ENCODE measurements at places on chromosomes 4 and X. TPM values are rescaled to one million over a fixed set of nuclear protein-coding genes. Genes with fewer than 3 reads are reported as not detected.

ZNF157 gene
- total RNA-seq, result 2.6 TPM

ASMTL gene
- 22.1 TPM for total RNA-seq

IGSF1 gene
- total RNA-seq, result 8.0 TPM

SNCA gene
- total RNA-seq, result 57.5 TPM

Measured in camera-type eye (tissue), 1 donor.